Psoas muscle (tissue), 8 donors: ENCODE measurements at places on chromosomes 12 and 14.

DNA sequence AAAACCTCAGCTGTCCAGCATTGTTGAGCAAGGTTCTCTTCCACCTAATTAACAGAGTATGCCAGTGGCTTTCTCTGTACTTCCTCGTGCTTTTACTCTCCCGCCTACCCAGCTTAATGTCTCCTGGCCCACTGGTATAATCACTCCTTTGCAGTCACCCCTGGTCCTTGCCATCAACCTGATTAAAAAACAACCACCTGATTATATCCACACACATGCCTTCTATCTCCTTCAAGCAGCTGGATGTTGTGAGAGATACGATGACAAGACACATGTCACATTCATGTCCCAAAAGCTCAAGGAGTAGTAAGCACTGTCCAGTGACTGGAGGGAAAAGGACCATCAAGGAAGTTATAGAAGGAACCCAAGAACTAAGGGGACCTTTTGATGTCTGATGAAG lies 241.3 kb upstream of the GRIP1 start:
- no peak for DNase-seq

GRCh38 chr12:80937391-80938238 lies at the start of gene LIN7A:
TSS of gene LIN7A (minus strand) at chr12:80937934. CDS start at chr12:80937722, 212 bp downstream.
- peak; percentile 29 for DNase-seq

GRCh38 chr14:56087671-56088471 lies 30.3 kb upstream of the PELI2 start:
- no peak for DNase-seq

DNA sequence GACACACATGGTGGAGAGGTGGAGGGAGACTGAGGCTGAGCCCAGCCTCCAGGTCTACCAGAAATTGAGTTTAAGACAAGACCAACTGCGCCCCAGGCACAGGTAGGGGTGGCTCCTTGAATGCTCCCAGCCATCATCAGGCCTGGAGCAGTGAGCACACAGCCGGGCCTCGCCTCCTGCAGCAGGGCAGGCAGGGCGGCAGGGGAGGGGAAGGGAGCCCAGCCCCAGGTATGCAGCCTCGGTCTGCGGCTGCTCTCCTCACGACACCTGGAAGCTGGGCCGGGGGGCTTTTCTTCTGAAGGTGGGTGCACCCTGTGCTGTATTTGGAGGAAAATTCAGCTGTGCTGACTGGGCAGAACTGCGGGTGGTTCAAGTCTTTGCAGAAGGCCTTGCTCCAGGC lies 29.5 kb upstream of the TDRD9 start:
- DNase-seq, result no peak

- DNase-seq, result no peak
Measured at GRCh38 chr12:25793196-25793595, 165.3 kb upstream of the RASSF8 start.

- DNase-seq, result no peak
Measured at GRCh38 chr12:121300083-121300819, 3.7 kb upstream of the CAMKK2 start.

DNA sequence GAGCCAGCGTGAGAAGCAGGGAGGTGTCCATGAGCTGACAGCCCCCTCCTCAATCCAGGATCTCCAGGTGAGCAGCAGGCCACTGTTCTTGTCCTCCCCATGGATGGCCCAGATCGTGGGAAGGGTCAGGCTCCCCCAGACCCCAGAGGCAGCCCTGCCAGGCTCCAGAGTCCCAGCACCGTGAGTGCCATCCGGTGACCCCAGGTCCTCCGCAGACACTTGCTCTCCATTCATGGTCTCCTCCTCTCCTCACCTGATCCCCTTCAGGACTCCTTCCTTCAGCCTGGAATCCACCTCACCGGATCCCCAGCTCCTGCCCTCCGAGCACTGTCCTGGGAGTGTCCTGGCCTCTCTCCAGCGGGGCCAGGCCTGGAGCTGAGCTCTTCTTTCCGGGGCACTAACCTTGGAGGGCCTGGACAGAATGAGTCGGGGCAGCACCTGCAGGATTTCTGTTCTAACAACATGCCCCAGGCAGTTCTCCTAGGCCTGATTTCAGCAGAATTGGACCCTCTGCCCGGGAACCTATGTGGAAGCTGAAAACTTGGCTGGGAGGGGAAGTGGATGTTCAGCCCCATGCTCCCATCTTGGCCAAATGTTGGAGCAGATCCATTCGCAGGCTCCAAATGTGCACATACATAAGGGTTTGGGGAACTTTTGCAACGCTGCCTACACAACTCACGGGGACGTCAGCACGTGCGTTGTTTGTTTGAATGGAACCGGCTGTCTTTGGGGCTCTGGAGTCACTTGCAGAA lies 341.6 kb upstream of the SFSWAP start:
- no peak for DNase-seq

DNA sequence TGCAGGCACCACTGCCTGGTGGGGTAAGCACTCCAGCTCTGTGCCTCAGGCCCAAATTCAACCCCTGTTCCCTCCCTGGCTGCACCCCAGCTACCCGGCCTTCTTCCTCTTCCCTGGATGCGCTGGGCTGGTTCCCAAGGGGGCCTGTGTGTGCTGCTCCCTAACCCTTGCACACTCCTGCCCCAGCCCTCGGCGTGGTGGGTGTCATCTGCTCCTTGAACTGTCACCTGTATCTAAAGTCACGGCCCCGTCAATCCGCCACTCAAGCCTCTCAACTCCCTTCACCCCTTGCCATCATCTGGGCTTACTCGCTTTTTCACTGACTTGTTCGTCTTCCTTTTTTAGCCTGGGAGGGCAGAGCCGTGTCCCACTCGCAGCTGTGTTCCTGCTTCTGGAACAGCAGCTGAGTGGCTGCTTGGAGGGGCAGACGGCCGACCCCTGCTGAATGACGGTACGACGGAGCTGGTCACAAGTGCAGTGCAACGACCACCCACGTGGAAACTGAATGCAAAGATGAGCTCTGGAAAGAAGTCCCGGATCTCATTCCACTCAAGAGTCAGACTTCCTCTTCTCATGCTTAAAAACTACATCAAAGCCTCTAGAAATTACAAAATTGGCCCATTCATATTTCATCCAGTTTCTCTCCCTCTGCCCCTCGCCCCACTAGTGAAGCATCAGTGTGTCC lies 138.9 kb downstream of the PIWIL1 start:
- no peak for DNase-seq

DNA sequence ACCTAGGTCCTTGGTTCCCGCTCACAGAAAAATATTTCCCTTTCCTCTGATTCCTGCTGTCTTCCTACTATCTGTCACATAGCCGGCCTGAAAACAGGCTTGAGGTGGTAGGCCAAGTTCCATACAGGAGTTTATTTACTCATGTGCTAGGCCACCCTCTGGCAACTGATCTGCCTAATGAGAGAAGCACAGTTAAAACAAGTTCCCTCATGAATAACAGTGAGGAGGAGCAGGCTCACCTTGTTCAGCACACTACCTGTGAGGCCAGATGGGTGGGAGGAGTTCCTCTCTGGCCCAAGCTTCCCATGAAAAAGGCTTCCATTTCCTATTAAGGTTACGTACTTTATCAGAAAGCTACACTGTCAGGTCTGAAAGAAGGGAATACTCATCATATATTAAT lies 206.0 kb downstream of the MYRFL start:
- no peak for DNase-seq

GRCh38 chr12:124709722-124710687 lies 142.6 kb upstream of the NCOR2 start:
- DNase-seq, result no peak

- DNase-seq, result no peak
Measured at GRCh38 chr12:130547480-130548155, 168.5 kb downstream of the RIMBP2 start.

GRCh38 chr14:64611358-64612020 lies 61.7 kb downstream of the PPP1R36 start:
- no peak for DNase-seq

GRCh38 chr14:72614891-72615415 lies 278.9 kb downstream of the DPF3 start:
- no peak for DNase-seq

GRCh38 chr14:104563742-104564615 lies 15.6 kb upstream of the C14orf180 start:
- peak; percentile 67 for DNase-seq

DNA sequence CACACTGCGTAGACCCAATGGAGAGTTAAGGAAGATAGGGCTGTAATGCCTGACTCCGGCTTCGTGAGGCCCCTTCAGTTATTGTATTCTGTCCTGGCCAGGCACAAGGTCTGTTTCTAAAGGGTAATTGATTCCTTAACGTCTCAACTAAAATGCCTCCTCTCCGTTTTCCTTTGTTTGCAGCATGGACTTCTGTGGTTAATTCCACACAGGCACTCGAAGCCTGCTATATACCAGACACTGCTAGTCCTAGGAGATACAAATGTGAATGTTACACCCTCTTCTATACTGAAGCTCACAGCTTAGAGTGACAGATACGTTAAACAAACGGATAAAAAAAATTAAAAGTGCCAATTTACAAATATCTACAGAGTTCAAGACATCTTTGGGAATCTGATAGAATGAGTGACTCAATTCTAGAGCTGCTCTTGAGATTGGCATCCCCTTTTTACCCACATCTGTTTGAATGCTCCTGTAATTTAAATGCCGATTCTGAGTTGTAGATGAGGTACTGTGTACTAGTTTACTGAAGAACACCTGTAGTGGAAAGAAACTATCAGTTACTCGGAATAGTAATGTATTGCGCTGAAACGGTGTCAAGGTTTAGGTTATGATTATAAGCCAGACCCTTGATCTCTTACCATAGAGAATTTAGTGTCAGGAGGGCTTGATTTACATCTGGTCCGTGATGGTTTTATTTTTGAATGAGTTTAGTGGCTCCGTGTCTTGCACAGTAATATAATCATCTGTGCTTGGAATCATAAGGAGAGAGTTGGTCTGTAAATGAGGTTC lies 784 bp downstream of the PSMA6 start:
- no peak for DNase-seq

DNA sequence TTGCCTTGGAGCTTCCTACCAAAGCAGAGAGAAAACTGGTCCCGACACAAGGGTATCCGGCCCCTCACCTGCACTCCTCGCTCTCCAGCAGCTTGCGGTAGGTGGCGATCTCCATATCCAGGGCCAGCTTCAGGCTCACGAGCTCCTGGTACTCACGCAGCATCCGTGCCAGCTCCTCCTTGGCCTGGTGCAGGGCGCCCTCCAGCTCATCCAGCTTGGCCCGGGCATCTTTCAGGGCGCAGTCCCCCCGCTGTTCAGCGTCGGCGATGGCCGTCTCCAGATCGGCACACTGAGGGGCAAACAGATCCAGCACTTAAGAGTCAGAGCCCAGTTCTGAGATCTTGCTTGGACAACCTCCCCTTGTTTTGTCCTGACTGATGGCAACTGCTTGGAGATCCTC lies 13.7 kb downstream of the KRT72 start:
- DNase-seq, result no peak
